ENCODE measurements at places on chromosomes 7 and 10.

DNA sequence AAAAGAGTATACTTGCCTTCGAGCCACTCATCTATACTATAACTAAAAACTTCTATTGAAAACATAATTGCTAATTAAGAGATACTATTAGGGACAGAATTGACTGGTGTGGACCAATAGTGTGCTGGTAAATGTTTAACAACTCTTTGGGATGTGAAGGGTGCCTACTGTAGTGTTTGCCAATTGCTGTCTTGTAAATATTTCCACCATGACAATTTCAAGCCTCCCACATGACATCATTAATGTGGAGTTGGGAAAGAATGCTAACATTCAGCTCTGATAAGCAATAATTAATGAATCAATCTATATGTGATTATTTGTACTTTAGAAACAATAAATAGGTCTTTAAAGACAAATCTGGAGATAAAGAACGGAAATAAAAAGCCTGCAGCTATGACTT is 136.8 kb downstream of the DGKB start:
- no peak for DNase-seq

DNA sequence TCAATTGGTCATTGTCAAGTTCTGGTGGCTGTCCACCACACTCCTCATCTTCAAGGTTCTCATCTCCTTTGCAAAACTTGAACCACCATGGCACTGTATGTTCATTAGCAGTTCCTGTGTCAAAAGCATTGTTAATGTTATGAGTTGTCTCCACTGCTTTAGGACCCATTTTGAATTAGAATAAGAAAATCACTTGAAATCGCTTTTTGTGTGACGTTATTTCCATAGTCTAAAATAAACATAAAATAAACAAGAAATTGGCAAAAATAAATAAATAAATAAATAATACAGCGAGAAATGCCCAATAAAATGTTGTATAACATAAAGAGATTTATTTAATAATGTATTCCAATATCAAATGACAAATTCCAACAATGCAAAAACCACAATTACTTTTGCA is 195.5 kb upstream of the CDC14C start:
- DNase-seq, result no peak

DNA sequence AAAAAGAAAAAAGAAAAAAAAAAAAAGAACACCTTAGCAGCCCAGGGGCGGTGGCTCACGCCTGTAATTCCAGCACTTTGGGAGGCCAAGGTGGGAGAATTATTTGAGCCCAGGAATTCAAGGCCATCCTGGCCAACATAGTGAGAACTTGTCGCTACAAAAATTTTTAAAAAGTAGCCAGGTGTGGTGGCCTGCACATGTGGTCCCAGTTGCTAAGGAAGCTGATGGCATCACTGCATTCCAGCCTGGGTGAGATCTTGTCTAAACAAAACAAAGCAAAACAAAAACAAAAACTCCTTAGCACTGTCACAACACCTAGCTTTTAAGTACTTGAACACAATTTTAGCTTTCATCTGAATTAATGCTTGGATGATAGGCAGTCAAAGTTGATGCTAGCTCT is 86.3 kb upstream of the MKLN1 start:
- no peak for DNase-seq

- DNase-seq, result no peak
These were observed 237.1 kb upstream of the FAM3C start for GRCh38 chr7:121633186-121633585.

DNA sequence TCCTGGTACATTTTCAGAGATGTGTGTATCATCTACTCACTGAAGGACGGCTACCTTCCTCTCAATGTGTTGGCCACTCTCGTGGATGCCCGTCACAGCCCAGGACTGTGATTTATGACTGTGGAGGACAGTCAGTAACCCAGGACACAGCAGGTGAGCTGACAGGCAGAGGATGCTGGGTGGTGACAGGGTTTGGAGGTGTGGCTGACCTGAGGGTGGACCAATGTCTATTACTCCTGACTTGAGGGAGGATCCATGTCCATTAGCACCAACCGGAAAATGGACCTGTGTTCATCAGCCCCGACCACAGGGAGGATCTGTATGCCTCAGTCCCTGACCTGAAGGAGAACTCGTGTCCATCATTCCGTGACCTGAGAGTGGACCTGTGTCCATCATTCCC is 96.1 kb downstream of the ADCY1 start:
- no peak for DNase-seq

DNA sequence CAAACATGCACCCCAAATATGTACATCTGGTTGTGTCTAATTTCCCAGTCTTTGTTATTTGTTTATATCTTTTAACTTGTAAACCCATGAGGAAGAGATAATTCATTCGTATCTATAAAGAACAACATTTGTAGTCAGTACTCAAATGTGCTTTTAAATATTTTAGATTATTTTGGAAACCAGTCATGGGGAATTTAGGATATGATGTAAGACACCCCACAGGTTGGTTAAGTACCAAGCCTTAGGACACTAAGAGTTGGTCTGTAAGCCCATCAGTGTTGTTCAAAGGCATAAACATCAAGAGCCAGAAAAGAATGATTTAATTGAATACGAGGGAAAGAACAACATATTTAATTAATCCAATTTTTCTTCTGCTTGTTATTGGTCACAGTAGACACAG is 421.1 kb upstream of the SEMA3C start:
- DNase-seq, result no peak

GRCh38 chr10:4546500-4546899 is 279.5 kb upstream of the AKR1E2 start:
- DNase-seq, result no peak

- no peak for DNase-seq
These were observed 12.0 kb upstream of the ZNF33B start for GRCh38 chr10:42650374-42650773.

- no peak for DNase-seq
These were observed 275.8 kb downstream of the DIP2C start for GRCh38 chr10:413662-414071.

- no peak for DNase-seq
These were observed 181.2 kb downstream of the TWIST1 start for GRCh38 chr7:18936265-18936664.

DNA sequence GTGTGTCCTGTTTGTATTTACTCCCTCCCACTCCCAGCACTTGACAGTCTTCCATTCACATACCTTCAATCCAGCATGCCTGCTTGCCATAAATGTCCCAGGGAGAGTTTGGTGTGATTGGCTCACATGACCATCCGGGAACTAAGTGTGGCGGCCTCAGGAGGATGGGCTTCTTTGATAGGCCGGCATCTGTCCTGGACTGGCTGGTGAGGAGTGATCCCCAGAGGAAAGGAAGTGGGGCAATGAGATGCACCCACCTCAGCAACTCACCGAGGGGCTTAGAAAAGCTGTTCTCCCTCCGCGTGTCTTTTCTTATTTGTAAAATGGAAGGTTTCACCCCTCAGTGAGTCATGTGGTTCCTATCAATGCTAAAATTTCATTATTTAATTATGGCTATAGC is 14.9 kb upstream of the EBF3 start:
- DNase-seq, result no peak

GRCh38 chr7:107230334-107230733 is 61.5 kb downstream of the HBP1 start:
- no peak for DNase-seq

DNA sequence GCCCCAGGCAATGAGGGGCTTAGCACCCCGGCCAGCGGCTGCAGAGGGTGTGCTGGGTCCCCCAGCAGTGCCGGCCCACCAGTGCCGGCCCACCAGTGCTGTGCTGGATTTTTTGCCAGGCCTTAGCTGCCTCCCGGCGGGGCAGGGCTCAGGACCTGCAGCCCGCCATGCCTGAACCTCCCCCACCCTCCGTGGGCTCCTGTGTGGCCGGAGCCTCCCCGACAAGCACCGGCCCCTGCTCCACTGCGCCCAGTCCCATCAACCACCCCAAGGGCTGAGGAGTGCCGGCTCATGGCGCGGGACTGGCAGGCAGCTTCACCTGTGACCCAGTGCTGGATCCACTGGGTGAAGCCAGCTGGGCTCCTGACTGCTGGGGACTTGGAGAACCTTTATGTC is 3.5 kb upstream of the ACSL5 start:
- DNase-seq, result no peak
